ENCODE measurements at places on chromosomes 2 and 18. TPM values are rescaled to one million over a fixed set of nuclear protein-coding genes. Genes with fewer than 3 reads are reported as not detected.
A peak's percentile ranks its signal among the peaks of the same experiment; 100 is the strongest.

DNA sequence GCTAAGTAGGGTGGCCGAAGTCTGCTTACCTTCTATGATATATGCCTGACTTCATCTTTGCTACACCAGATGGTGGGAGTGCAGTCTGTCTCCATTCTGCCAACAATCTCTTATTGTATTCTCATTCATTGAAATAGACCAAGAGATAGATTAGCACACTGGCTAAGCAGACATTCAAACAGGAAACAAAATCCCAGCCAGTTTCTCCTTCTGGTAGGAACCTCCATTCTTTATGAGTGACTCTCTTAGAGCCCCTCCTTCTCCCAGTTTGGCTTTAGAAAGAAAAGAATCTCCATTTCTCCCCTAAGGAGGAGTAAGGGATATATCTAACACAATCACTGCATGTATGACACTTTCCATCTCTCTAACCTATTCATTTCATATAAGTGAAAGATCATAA is 118.9 kb upstream of the COL5A2 start:
- ATAC-seq: no peak

Gene TWIST2
- total RNA-seq: 51.8 TPM

Gene NTSR2
- total RNA-seq: not detected

- no peak for ATAC-seq
Measured at GRCh38 chr2:95278051-95278471, 3.8 kb downstream of the PROM2 start.

DNA sequence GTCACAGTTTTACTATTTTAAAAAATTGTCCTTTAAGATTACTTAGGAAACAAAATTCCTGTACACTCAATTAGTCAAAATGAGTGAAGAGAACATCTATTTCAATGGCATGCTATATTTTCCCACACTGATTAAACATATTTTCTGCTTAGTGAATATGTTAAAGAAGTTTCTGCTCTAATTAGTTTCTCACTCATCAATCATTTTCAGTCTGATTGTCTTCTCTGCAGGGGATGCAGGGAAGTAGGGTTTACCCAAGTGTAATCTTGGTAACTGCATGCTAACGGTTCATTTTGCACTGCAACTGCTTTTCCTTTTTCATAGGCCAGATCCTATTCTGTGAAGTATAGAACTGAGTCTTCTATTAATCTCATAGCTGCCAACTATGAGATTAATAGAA is 78.5 kb downstream of the ARL6IP6 start:
- no peak for ATAC-seq

DNA sequence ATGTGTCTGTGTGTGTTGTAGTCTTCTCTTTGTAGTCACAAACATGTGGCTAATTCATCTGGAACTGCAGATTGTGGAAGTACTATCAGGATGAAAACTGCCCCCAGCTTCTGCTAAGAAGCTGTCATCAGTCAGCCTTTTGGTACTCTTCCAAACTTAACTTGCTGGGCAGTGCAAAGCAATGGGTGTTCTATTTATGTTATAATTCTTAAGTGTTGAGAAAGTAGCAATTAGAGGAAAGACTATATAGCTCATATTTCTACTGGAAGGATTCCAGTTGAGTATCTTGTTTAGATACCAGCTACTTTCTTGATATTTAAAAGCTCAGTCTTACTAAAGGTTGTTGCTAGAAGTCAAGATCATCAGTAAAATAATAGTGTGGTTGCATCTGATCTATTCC is 52.1 kb downstream of the SLC38A11 start:
- ATAC-seq: no peak

DNA sequence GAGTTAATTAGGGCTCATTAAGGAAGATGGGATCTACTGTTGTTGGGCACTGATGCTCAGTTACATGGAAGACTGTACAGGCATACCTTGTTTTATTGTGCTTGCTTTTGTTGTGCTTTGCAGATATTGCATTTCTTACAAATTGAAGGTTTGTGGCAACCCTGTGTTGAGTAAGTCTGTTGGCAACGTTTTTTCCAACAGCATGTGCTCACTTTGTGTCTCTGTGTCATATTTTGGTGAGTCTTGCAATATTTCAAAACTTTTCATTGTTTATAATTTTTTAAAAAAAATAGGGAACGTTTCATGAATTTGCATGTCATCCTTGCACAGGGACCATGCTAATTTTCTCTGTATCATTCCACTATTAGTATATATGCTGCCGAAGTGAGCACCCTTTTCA is 15.6 kb downstream of the PHLPP1 start:
- no peak for ATAC-seq

DNA sequence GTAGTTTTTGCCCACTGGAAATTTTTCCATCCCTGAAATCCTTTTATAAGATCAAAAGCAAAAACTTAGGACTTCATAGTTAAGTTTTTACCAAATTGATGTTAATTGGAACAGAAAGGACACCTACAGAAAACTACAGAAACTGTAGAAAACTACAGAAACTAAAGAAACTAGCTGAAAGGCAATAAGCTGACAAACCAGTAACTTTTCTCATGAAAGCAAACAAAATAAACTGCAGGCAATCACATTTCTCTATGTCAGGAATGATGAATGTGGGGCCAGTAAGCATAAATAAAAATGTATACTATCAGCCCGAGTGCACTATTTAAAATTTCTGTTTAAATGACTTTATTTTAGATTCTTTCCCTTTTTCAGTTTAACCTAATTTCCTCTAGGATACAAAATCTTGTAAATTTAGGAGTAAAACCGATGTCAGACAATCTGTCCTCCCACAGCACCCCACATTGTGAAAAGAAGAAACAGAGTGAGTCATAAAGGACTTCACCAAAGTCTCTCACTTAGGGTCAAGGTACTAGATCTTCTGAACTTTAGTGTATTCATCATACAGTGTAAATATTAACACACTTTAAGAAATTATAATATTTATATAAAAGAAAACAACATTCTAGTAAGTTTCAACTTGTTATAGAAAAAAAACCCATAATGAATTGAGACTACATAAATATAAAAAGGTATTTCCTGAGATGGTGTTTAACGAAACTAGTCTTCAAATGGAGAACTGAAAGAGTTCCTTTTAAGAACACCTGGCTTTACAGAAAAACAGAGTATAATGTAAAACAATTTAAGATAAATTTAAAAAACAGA is 46.6 kb downstream of the USP40 start:
- ATAC-seq: no peak

DNA sequence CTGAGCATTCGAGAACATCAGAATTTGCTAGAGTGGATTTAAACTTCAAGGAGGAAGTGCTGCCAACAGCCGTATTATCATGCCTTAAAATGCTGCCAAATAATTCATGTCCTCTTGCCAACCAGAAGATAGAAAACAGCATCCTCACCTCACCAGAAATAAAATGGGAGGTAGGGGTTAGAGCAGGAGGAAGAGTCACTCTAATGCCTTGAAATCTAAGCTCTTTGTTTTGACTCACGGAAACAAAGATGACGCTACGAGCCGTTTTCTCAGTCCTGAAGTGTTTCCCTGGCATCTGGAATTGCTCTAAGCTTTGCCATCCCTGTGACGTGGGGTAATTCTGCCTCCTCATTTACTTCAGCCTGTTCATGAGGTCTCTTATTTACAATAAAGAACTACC is 97.1 kb downstream of the PRPF40A start:
- no peak for ATAC-seq

GRCh38 chr2:30363406-30363805 is 83.6 kb upstream of the LCLAT1 start:
- ATAC-seq: no peak

- ATAC-seq: peak; percentile 49
Measured at GRCh38 chr18:8341481-8342230, 267.6 kb upstream of the RAB12 start.

DNA sequence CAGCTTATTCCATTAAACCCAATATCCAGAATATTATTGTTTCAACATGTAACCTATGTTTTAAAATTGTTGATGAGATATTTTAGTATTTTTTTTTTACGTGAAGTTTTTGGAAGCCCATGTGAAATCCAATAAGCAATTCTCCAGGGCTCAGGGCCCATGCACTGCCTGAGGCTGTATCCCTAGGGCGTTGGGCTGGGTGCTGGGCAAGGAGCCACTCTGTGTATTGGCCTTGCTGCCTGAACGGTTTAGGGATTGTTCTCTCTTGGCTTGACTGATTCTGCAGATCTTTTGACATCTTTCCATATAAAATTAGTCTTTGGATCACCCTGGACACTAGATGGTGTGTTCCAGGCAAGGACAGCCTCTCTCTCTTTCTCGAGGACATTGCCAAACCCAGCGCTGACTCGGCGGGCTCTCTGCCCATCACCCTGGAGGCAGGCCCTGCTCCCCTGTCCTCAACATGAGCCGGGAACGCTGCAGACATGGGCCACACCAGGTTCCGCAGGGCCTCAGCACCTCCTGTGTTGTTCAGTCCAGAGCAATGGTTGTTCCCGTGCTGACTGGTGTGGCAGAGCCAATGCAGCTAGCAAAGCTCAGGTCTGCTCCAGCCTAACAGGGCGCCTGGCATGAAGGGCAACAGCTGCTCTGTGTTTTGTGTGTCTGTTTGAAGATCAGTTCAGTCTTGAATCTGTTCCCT is 163.0 kb downstream of the SEPTIN10 start:
- peak; percentile 7 for ATAC-seq

DNA sequence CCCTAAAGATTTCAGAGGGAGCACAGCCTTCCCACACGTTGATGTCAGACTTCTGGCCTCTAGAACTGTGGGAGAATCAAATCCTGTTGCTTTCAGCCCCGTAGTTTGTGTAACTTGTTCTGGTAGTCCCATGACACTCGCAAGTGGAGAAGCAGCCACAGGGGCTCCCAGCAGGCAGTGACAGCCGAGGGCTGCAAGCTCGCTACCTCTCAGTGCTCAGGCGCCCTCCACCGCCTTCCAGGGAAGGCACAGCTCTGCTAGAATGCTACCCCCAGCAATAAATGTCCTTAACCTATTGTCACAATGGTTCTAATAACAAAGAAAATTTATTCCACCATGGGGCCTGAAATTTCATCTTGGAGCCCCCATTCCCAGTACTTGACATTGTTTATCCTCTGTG is 143.1 kb upstream of the ZNF236 start:
- no peak for ATAC-seq

DNA sequence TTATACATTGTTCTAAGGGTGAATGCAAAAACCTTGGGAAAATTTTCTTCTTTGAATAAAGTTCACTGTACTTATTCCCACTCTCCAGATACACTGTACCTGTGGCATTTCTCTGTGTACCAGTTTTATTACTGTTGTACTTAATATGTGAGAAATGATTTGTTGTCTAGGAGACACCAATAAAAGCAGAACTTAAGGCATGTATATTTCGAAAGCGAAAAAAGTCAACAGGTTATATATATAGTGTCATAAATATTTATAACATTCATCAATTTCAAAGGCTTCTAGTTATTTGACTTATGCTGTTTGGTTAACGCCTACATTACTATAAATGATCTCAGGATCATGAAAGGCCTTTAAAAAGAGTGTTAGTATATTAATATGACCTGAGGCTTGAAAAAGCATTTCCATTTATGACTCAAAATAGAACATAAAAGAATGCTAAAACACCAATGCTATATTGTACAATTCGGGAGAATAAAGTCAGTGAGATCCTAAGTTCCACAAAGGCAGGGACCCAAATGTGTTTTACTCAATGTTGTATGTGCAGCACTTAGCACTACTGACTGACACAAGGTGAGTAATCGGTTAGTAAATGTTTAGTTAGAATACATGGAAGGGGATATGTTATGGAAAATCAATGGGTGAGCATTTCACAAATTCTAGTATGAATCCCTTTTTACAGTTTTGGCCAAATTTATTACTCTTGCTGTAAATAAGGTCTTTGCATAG is 32.2 kb upstream of the HNRNPA3 start:
- ATAC-seq: no peak

DNA sequence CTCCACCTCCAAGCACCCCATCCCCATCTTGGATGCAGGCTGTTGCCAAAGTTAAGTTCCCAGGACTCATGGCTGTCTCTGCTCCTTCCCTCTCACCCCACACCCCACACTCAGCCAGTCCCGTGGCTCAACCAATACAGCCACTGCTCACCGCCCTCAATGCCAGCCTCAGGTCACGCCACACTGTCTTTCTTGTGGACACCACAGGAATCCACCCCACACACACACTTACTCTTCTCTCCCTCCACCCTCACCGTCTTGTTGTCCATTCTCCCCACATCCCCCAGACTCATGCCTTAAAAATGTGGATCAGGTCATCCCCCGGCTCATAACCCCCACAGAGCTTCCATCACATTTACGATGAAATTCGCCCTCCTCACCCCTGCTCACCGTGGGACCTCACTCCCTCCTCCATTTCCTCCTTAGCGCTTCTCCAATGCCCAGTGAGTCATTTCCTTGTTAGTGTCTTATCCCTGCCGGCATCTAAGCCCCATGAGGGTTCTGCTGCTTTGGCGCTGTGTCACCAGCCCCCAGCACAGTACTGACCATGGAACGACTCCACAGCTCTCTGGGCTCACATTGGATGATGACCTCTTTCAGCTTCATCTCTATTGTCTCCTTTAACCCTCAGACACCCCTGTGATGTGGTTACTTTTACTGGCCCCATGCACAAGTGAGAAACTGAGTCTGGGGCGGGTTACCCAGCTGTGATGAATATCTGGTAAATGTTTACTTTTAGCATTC is 13.8 kb downstream of the MLPH start:
- ATAC-seq: no peak

Gene IMPA2
- total RNA-seq: 385 TPM

Gene CPO
- total RNA-seq: 2.0 TPM

DNA sequence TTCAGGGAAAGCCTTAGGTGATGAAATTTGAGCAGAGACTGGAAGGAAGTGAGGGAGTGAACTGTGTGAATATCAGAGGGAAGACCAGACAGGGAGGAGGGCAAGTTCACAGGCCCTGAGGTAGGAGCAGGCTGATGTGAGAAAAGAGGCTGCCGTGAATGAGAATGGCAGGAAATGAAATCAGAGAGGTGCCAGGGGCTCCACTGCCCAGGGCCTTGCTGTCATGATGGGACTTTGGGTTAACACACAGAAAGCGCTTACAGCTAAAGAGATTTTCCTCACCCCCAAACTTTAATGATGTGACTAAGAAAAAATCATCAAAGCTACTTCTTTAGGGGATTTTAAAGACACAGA is 53.8 kb downstream of the MARCHF4 start:
- ATAC-seq: no peak

Gene GAD1
- not detected for total RNA-seq

Gene MAPRE3
- total RNA-seq: 11.8 TPM

DNA sequence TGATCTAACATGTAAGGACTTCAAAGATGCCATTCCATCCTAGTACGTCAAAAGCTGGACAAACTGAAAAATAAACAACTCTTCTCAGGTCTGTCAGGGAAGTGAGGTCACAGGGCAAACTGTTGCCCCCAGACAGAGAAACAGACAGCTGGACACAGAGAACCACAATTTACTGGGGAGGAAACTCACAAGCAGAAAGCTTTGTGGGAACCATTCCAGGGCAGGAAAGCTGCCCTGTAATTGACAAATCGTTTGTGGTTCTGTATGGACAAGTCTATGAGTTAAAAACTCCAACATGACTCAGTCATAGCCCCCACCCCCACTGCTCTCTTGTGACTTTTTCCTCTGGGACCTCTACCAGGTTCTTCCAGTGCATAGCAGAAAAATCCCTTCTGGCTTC is 28.4 kb downstream of the MCEE start:
- ATAC-seq: no peak

GRCh38 chr2:776487-776886 is 99.3 kb upstream of the TMEM18 start:
- no peak for ATAC-seq

Data from gastroesophageal sphincter (tissue), 4 donors.